Dermis microvascular lymphatic vessel endothelial cell (primary cell): ENCODE measurements at places on chromosomes 5 and 9. TPM values are rescaled to one million over a fixed set of nuclear protein-coding genes. Genes with fewer than 3 reads are reported as not detected.

GRCh38 chr9:134704498-134704897 is 62.9 kb downstream of the COL5A1 start:
- no peak for DNase-seq

- peak; percentile 62 for DNase-seq
These were observed 169.9 kb downstream of the NNT start for GRCh38 chr5:43772764-43773477.

DNA sequence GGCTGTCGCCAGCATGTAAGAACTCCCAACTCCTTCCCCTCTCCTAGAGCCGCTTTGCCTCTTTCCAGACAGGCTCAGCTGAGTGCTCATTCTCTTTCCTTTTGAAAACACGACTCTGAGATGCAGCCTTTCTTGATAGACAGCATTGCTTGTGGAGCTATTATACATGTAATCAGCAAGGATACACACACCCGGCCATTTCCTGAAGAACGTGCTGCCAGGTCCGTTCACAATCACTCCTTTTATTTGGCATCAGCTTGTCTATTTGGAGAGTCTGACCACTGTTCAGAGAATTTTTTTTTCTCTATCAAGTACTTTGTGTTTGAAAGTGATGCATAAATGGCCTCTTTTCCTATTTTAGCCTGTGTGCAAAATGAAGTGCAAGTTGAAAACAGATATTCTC is 328.7 kb downstream of the MARCHF11 start:
- peak; percentile 82 for DNase-seq

DNA sequence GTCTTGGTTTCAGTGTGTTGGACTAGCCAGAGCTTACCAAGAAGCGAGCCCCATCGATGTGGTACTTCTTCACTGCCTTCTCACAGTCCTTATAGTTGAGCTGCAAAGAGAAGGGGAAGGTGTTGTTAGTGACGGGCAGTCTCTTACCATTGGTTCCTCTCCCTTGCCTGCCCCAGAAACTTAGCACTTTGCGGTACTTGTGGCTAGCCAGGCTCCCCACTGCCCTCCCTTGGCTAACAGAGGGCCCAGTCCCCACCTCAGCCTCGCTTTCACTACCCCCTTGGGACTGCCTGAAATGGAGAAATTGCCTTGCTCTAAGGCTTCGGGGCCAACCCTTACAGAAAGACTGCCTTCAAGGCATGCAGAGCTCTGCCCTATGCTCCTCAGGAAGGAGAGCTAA is 4.3 kb downstream of the LCP2 start:
- DNase-seq = no peak

DNA sequence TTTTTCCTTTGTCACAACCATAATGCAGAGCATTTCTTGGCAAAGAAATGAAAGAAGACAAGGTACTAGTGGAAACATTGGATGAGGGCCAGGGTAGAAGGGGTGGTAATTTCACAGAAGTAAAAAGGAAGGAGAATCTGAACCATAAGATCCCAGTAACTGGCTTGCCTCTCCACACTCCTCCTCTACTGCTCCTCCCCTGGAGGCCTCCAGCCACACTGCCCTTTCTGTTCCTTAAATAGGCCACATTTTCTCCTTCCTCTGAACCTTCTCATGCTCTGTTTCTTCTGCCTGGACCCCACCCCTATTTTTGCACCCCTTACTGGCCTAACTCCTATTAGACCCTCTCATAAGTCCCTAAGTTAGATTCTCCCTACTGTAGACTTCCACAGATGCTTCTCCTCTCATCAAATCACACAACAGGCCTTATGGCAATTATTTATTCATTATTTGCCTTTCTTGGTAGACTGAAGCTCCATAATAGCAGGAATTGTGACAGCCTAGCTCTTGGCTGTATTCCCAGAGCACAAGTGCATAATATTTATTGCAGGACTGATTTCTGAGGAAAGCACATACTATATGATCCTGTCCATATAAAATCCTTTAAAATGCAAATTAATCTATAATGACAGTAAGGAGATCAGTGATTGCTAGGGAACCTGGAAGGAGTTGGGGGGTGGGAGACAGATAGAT is 31.3 kb upstream of the GRIA1 start:
- DNase-seq = no peak

DNA sequence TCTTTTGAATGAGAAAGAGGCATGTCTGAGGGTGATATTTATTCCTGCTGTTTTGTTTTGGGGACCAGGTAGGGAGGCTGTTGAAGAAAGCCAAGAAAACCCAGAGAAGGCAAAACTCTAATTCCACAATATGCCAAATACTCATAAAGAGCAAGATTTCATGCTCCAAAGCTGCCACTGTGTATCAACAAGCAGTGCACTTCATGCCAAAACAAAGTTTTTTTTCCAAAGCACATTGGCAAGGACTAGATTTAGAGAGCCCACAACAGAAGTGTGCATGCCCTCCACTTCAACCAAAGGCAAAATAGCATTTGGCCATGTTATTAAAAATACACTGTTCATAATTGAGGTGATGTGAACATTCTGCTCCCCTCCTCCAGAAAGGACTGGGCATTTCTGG is 229.9 kb downstream of the EBF1 start:
- no peak for DNase-seq

GRCh38 chr9:35599763-35600604 is 5.1 kb upstream of the TESK1 start:
- DNase-seq = no peak

DNA sequence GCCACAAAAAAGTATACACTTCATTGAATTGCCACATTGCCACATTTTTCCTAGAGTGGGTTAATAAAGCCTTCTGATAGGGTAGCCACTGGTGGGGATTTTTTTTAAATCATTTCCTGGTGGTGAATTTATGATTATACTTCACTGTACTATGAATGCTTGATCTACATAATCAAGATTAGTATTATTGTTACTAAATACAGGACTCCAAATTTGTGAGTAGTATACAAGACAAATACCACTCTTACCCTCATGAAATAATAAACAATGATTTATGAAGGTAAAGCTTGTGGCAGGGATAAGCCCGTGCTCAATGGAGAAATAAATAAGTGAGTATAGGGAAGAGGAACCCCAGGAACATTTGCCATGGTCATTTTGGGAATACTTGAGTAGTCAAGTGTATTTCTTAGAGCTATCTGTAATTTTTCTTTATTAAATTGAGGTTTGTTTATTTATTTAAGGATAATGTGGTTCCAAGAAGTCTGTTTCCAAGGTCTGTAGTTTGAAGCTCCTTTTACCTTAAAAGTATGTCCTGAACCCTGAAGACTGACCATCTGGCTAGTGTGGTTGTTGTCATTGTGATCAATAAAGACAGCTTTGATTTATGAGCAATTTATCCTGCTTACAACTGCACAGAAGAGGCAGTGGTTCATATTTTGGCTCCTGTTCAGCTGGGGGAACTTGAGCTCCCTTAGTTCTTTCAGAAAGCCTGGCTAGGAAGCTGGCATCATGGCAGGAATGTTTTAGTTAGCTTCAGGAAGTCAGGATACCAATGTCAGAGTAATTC is 118.6 kb downstream of the ZSWIM6 start:
- no peak for DNase-seq

GRCh38 chr5:35988529-35988928 is 2.7 kb downstream of the UGT3A1 start:
- no peak for DNase-seq

- no peak for DNase-seq
These were observed 113.2 kb upstream of the ERCC6L2 start for GRCh38 chr9:95762322-95762721.

DNA sequence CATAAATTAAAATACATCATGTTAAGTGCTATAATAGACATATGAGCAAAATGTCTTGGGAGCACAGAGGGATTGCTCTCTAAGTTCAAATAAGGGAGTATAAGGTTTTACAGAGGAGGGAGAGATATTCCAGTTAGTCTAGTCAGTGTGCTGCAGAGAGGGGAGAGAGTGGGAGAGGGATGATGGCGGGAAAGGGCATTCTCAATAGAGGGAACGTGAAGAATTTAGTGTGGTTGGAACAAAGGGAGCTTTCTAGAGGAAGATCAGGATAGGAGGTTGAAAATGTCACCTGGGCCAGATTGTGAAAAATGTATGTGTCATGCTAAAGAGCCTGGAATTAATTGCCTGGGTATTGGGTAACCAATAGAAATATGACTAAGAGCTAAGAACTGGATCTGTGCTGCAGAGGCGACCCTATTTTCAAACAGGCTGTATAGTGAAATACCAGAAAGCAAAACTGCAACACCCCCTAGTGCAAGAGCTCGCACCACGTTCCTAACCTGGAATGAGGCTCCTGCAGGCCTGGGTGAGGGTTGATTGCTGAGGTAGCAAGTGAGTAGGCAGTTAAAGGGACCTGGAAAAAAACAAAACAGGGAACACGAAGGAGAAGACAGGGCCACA is 791.8 kb upstream of the C9orf72 start:
- DNase-seq = no peak

DNA sequence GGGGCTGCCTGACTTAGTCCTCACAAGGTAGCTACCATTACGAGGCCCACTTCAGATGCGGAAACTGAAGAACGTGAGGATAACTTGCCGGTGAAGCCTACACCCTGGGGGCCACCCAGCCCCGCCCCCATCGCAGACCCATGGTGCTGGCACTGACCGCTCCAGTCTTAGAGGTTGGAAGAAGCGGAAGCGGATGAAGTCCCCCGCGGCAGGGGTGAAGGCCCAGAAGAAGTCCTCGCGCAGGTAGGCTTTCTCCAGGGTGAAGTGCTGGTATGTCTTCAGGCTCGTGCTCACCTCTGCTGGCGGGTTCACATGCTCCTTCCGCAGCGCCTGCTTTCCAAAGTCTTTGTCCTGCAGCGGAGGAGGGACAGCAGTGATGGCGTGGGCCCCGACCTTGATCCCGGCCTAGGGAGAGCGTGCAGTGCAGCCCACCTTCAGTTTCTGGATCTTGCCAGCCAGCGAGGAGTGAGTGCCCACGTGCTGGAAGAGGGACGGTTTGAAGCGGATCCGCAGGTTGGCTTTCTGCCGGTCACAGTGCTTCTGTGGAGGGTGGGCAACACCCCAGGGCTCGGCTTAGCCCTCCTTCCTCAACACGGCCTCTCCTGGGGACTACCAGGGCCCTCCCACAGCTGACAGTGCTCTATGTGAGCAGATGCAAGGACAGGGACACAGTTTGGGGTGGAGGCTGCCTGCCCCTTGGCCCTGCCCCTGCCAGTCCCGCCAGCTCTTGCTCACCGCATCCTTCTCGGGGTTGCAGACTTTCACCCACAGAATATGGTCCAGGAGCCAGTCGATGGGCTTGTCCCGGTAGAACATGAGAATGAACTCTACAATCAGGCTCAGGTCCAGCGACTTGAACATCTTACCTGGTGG is 5.2 kb downstream of the LTC4S start:
- no peak for DNase-seq

GRCh38 chr5:36728697-36729543 is 122.5 kb downstream of the SLC1A3 start:
- peak; percentile 69 for DNase-seq

GRCh38 chr9:84789463-84789830 is 119.9 kb downstream of the NTRK2 start:
- no peak for DNase-seq

- DNase-seq = no peak
These were observed 29.9 kb downstream of the TENT4A start for GRCh38 chr5:6743161-6743560.

GRCh38 chr5:14156290-14156649 is 13.1 kb downstream of the TRIO start:
- DNase-seq = no peak

GRCh38 chr5:59584858-59585846 is 308.4 kb downstream of the PDE4D start:
- no peak for DNase-seq

DNA sequence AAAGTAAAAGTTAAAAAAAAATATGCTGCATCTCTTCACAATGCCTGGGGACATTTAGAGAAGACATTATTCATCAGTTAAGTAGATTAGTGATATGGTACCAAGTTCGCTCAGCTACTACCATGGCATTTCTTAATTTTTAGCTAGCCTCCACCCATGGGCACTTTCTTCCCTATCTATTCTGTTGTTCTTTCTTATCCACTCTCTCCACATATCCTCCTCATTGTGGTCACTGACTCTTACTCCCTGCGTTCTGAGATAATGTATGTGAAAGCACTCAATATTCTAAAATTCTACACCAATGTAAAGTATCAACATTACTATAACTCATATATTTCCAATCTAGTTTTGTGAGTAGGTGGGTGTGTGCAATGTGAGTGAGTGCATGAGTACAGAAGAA is 609.7 kb upstream of the DAB2 start:
- no peak for DNase-seq

- DNase-seq = no peak
These were observed 33.9 kb upstream of the FOXI1 start for GRCh38 chr5:170071748-170072147.

GRCh38 chr9:6215562-6215961 is at the start of gene IL33:
Gene IL33, plus strand, starts transcription at chr9:6215807. Its CDS starts 25,888 bp downstream, at chr9:6241695.
- DNase-seq = peak; percentile 35

The SLC25A2 gene
- under 0.01 and 0.13 TPM in 2 replicates for total RNA-seq

The CAMK2A gene
- not detected in 2 replicates for total RNA-seq

The PLPP1 gene
- 181 and 391 TPM in 2 replicates for total RNA-seq

The PELO gene
- total RNA-seq = 23.0 and 26.6 TPM in 2 replicates

The CRB2 gene
- total RNA-seq = not detected in 2 replicates

The PDCD1LG2 gene
- 0.51 and 0.77 TPM in 2 replicates for total RNA-seq

The NR2F1 gene
- total RNA-seq = 41.5 and 102 TPM in 2 replicates

The GABRA1 gene
- not detected in 2 replicates for total RNA-seq

The AK8 gene
- total RNA-seq = under 0.01 and 0.13 TPM in 2 replicates
